ENCODE measurements at places on chromosomes 7 and 10.
A peak's percentile ranks its signal among the peaks of the same experiment; 100 is the strongest.

- no peak for DNase-seq
These were observed 38.5 kb downstream of the NPTX2 start for GRCh38 chr7:98655611-98656010.

DNA sequence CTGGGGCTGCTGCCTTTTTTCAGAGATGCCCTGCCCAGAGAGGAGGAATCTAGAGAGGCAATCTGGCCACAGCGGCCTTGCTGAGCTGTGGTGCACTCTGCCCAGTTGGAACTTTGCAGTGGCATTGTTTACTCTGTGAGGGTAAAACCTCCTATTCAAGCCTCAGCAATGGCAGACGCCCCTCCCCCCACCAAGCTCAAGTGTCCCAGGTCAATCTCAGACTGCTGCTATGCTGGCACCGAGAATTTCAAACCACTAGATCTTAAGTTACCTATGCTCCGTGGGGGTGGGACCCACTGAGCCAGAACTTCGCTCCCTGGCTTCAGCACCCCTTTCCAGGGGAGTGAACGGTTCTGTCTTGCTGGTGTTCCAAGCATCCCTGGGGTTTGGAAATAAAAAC is 77.2 kb downstream of the EXOC4 start:
- no peak for DNase-seq

DNA sequence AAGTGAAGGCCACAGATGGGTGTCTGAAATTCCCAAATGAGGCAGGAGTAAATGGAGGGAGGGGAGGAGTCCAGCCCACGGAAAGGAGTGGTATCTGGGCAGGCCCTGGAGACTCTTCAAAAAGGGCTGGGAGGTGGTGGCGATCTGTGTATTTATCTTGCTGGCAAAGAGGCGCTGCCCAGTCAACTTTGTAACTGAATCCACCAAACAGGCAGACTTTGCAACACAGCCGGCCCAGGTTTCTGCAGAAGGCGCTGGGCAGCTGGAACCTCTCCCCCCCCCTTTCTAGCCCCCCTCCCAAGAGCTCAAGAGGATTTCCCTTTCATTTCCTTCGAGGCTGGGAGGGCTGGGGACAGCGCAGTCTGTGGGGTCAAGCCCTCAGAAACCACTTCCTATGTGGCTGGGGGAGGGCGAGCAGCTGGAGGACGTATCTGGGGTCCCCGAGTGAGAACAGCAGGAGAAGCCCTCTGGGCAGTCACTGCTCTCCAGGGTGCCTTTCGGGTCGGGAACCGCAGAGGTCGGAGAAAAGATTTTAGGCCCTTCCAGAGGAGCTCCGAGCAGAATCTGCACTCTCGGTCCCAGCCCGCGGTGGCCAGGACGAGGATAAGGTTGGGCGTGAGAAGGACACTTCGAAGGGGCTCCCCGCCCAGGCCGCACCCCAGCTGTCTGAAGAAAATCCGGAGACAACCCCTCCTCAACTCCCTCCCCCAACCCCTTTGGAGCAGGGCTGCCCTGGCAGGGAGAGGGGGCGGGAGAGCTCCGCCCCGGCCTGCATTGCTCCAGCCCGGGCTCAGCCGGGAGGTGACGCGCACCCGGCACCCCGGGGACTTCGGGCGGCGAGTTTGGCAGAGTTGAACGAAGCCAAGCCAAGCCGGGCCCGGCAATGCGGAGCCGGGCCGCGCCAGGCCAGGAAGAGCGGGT is 965 bp downstream of the ZCCHC24 start:
- DNase-seq = peak; percentile 70

DNA sequence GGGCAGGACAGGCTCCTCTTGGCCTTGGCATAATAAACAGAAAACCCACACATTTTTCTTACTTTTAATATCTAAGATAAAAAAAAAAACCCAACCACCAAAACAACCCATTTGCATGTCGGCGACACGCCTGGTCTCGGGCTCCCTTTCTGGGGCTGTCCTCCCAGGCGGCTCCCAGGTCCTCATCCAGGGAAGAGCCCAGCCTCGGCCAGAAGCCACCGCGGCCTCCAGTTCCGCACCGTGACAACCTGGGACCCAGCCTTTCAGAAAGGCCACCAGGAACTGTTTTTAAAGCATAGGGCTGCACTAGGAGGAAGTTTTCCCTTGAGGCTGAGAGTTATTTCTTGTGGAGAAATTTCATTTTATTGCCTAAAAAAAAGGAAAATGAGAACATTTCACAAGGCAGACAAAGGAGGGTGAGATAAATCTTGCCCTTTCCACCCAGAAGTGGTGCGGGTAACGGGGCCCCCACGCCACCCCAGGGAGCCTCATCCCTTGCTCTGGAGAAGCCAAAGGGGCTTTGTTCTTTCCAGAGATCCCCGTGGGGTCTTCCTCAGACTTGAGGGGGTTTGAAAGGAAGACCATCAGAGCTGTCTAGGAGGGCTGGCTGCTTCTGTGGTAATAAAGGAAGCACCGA is 39.2 kb upstream of the MKRN1 start:
- DNase-seq = no peak

DNA sequence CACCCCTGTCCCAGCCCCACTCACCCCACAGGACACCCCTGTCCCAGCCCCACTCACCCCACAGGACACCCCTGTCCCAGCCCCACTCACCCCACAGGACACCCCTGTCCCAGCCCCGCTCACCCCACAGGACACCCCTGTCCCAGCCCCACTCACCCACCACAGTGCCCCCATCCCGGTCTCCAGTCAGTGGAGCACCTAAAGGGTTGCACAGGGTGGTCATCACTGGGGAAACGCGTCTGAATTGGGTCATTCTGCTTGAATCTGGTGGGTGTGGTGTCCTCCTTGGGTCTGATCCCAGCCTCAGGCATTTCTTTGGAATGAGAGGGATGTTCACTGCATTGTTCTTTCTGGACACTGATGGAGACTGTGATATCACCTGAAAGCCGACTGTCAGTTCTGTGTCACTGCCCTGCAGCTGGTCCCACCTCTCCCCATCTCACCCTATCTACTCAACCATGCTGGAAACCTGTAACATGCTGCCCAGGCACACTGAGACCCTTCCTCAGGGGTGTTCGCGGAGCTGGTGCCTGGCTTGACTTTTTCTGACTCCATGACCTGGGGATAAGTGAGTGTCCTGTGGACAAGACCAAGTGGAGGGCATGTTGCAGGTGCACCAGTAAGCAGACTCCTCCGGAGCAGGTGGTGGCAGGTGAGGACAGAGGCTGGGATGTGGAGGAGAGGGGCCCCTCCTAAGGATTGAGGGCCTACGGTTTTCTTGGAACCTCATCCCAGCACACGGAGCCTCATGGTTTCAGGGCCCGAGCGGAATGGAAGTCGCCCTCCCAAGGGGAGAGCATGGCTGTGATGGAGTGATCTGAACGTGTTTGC is 262.5 kb upstream of the PPP2R2D start:
- DNase-seq = no peak

Data from ACHN (cell line).